ENCODE measurements at places on chromosomes 1 and 21. TPM values are rescaled to one million over a fixed set of nuclear protein-coding genes. Genes with fewer than 3 reads are reported as not detected.

DNA sequence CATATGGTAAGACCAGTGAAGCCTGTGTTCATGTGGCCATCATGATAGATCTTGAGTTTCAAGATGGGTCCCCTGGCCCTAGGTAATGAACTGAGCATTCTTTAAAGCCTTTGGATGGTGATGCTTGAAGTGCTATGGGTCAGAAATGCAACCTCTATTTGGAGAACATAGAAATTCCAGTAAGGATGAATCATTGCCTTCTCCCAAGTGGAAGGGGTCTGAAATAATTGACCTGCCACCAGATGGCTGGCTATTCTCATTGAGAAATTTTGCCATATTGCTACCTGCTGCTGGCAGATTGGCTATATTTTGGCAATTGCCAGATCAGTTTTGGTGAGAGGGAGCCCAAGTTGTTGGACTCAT is 739 bp upstream of the IFI6 start:
- no peak for DNase-seq

DNA sequence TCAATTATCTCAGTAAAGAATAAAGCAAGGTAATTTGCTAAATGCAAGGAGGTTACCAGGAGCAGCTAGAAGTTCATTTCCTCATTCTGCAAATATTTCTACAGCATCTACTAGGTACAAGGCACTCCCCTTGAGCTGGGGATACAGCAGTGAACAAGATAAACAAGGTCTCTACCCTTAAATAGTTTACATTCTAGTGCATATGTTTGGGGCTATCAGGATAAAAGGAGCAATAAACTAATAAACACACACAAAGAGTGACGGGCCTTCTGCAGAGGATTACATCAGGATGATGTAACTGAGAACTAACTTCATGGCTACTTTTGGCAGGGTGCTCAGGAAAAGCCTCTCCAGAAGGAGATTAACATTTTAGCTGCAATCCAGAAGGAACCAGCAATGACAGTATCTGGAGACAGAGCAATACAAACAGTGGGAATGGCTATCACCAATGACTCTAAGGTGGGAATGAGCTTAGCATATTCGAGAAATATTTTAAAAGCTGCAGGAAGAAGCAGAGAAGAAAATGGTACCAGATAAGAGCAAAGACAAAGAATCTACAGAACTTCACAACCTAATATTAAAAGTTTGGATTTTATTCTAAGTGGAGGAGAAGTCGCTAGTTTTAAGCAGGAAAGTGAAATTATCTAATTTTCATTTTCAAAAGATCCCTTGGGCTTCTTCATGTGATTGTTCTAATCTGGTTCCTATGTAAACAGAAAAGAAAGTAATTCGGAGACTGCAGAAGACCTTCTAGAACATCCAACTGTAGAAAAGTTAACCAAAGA is 25.8 kb downstream of the TP53BP2 start:
- no peak for DNase-seq

DNA sequence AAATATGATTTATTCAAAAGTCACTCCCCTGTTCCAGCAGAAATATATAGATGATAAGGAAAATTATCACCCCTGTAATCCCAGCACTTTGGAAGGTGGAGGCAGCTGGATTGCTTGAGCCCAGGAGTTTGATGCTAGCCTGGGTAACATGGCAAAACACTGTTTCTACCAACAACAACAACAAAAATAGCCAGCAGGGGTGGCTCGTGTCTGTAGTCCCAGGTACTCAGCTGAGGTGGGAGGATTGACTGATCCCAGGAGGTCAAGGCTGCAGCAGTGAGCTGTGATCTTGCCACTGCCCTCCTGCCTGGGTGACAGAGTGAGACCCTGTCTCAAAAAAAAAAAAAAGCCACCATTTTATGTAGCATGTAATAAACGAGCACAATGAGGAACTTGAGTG is 1546.5 kb downstream of the NCAM2 start:
- DNase-seq: no peak

- DNase-seq: peak; percentile 94
Measured at GRCh38 chr1:30778154-30778978, 20.8 kb upstream of the LAPTM5 start.

DNA sequence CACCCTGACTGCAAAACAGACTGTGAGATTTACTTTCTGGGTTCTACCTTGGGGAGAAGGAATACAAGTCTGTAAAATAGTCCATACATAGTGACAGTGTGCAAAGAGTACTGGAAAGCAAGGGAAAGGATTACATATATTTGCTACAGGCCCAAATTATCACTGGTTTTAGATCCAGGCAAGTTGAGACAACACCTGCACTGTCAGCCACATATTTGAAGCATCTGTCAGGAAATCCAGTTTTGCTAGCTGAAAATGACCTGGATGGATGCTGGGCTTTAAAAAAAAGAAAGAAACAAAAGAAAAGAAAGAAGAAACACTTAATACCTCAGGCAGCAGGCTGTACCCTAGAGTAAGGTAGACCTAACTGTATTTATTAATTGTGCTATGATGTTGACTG is 23.9 kb upstream of the SPRR2G start:
- DNase-seq: peak; percentile 93

GRCh38 chr1:61579802-61580201 is 145.1 kb downstream of the TM2D1 start:
- DNase-seq: no peak

DNA sequence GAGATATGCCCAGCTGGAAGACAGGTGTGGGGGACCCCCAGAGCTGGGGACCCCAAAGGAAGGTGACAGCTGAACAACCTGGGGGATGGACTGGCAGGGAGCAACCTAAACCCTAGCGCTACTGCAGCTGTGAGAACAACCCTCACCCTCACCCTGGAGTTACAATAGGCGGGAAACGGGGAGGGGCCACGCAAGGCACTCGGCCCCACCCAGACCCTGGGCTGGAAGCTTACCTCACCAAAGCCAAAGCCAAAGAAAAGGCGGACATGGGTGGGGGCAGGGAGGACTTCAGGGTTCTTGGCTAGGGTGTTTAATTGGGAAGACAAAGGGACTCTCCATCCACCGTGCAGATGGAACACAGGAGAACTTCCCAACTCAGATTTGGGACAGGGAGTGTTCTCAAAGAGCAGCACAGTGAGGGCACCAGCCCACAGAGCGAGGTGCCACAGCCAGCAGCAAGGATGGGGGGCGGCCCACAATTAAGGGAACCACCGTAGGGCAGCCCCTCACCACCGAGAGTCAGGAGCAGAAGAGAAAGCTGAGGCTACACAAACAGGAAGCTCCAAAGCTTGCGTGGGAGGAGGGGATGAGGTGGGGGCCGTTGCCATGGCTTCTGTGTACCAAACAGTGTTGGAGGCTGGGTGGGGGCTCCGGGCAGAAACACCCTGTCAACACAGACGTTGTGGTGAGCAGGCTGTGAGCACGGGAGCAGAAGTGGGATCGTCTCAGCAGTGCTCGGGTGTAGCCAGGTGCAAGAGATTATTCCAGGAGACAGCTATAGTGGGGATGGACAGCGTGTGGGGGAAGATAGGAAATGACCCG is 1.9 kb downstream of the TAGLN2 start:
- peak; percentile 84 for DNase-seq

DNA sequence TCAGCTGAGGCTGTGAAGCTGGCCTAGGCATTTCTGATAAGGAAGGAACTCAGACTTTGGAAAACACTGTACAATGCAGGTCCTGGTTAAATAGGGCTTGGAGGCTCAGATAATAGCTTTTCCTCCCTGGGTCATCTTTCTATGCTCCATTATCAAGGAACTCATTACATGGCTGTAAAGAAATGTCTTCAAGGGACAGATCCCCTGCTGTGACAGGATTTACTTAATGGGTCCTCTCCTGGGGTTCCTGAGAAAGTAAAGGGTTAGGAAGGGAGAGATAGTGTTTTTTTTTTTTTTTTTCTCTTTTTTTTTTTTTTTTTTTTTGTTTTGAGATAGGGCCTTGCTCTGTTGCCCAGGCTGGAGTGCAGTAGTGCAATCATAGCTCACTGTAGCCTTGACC is 14.1 kb upstream of the SVBP start:
- no peak for DNase-seq

GRCh38 chr1:48077795-48078222 is 80.6 kb upstream of the TRABD2B start:
- DNase-seq: no peak

DNA sequence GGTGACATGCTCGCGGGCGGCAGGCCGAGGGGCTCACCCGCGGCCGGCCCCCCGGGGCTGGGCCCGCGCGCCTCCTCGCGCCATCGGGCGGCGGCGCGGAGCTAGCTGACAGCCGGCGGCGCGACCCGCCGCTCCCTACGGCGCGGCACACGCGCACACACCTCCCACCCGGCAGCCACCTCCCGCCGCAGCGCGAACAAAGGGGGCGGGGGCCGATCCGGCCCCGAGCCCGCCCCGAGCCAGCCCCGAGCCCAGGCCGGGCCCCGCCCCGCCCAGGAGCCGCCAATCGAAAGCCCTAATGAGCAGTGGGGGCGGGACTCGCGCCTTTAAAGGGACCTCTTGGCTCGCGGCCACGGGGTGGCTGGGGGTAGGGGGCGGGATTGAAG is at the start of gene KIF21B:
KIF21B (minus strand) TSS at position 198 of the 386 bp plus-strand sequence. CDS start 331 bp downstream, outside the sequence.
- DNase-seq: peak; percentile 46

- peak; percentile 93 for DNase-seq
Measured at GRCh38 chr1:232904566-232904965, 45.8 kb upstream of the NTPCR start.

DNA sequence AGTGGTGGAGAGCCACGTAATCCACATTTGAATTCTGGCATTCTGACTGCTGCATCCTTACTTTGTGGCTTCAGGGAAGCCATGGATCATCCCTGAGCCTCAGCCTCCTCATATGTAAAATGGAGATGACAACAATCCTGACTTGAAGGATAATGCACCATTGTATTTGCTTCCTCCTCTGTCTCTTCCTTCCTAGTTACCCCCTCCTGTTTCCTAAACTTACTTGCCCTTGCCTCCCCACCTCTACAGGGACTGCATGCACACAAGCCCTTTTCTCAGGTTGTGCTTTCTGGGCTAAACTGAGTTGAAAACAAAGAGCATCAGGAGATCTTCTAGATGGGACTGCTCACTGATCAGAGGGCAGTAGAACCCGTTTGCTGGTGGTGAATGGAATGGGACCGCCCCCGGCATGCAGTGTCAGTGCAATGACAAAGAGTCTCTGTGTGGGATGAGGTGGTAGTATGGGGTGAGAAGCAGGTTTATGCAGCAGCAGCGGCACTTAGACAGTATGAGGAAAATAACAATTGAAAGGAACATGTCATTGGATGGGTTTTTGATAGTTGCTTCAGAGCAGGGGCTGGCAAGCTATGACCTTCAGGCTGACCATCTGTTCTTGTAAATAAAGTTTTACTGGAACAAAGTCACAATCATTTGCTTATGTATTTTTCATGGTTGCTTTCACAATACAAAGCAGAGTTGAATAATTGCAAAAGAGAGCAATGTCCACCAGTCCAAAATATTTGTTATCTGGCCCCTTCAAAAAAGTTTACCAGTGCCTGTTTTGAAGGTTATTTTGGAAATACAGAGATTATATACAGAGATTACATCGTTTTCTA is 6.1 kb upstream of the ADAMTS1 start:
- no peak for DNase-seq

The CYP4A11 gene
- total RNA-seq: not detected

The REN gene
- total RNA-seq: 0.26 TPM

The BOLA1 gene
- total RNA-seq: 22.9 TPM

The TIE1 gene
- total RNA-seq: 0.53 TPM

All from bronchial epithelial cell (primary cell).